ENCODE measurements at places on chromosomes 12 and 14.
A peak's percentile ranks its signal among the peaks of the same experiment; 100 is the strongest.

- DNase-seq, result no peak
These were observed 18.7 kb downstream of the SETD1B start for GRCh38 chr12:121822393-121823100.

- DNase-seq, result no peak
These were observed 90.4 kb downstream of the PPP2R5C start for GRCh38 chr14:101851736-101852405.

- DNase-seq, result no peak
These were observed 129.8 kb upstream of the CPM start for GRCh38 chr12:69062621-69063237.

- DNase-seq, result no peak
These were observed 75.1 kb downstream of the NRXN3 start for GRCh38 chr14:78245238-78245637.

DNA sequence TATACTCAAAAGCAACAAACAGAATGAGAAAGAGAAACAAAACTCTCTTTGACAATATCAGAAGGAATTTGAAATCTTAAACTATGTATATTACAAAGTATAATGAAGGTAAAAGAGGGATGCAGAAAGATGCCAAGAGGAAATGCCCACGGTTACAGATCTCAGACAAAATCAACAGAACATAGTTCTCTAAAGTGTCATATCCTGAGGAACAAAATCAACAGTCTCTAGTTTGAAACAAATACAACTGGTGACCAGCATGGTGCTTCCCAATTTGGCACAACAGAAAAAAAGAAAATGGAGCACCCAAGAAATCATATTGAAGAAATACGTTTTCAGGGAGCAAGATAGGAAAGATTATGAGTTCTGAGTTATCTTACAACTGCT, 116.5 kb downstream of the METTL25 start:
- peak; percentile 11 for DNase-seq

DNA sequence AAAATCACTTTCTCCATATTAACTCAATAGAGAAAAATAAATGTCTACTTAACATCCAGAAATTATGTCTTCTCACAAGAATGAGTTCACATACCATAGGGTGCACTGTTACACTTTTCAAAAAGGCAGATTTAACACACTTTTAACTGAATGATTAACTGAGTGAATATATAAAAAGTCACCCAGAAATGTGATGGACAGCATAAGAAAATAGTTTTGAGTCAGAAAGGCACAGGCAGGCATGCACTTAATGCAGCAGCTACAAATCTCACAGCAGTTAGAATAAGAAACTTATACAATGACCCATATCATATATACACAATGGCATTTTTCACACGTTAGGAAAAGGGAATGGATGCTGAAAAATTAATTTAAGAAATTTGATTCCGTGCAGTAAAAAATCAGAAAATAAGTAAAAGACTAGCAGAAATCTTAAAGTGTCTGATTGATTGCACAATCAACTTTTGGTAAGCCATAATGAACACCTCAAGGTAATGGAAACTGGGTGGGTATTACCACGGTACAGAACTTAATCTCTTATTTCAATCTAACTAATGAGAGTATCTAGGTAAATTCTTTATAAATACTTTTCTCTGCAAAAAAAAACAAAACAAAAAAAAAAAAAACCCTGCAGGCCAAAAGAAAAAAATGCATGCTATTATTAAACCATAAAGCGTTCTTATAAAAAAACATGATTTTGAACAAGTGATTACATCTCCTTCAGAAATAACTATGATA, 3.5 kb downstream of the MED13L start:
- no peak for DNase-seq

All from foreskin fibroblast (primary cell).